NCI-H510A (cell line): ENCODE measurements at places on chromosomes 1 and 21.

GRCh38 chr1:184497959-184498723, 111.3 kb downstream of the C1orf21 start:
- DNase-seq: no peak

GRCh38 chr1:116817582-116818064, 63.4 kb downstream of the CD2 start:
- no peak for DNase-seq

DNA sequence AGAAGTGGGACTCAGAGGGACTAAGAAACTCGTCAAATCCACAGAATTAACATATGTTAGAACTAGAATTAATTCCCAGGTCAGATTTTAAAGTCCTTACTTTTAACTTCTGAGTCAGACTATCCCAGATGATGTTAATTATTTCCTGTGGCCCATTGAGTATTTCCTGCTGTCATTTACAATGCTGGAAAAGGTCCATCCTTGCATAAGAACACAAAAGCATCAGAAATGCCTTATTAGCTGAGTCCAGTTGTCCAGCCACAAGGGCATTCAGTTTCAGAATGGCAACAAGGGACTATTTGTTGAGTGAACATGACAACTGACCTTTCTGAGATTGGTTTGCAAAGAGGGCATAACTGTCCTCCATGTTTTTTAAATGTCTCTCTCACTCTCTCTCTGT, 16.5 kb upstream of the HIVEP3 start:
- DNase-seq: no peak

DNA sequence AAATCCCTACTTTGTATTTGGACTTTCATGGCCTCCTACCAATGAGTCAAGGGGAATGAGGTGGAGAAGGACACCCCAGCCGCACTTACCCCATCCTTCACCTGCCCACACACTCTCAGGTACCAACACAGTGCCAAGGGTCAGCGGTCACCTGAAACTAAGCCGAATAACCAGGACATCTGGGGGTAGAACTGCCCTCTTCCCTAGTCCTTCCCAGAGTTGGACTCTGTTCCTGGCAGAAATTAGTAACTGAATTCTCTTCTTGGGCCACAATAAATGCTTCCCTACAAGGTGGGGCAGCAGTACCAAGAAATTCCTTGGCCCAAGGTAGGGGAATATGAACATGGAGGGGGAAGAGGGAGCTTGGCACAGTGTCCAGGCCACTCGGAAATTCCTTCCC, 7.3 kb downstream of the SLC45A3 start:
- DNase-seq: no peak

GRCh38 chr1:222953585-222953984, 138.7 kb downstream of the DISP1 start:
- DNase-seq: no peak
